ENCODE measurements at places on chromosomes 1 and 21. TPM values are rescaled to one million over a fixed set of nuclear protein-coding genes. Genes with fewer than 3 reads are reported as not detected.

The TNN gene
- total RNA-seq: not detected

The NUDT4B gene
- total RNA-seq: 1.1 TPM

The CTSK gene
- 5.3 TPM for total RNA-seq

The DPT gene
- total RNA-seq: not detected

The AMPD1 gene
- not detected for total RNA-seq

The TMOD4 gene
- 1.9 TPM for total RNA-seq

The TMEM125 gene
- total RNA-seq: not detected

The ADCY10 gene
- 0.05 TPM for total RNA-seq

The HSD11B1 gene
- 8.7 TPM for total RNA-seq

The FAF1 gene
- 75.1 TPM for total RNA-seq

The FAM229A gene
- total RNA-seq: 11.8 TPM

The RCAN3 gene
- total RNA-seq: 59.3 TPM

The FCRLA gene
- not detected for total RNA-seq

The SNX27 gene
- 29.6 TPM for total RNA-seq

The SERTAD4 gene
- total RNA-seq: not detected

The DMRTB1 gene
- not detected for total RNA-seq

The AIRE gene
- total RNA-seq: 0.58 TPM

The RGSL1 gene
- not detected for total RNA-seq

The PTCH2 gene
- 0.58 TPM for total RNA-seq
